ENCODE measurements at places on chromosomes 3 and 15.

- DNase-seq: no peak
These were observed 49.9 kb downstream of the CNTN3 start for GRCh38 chr3:74564560-74564959.

- DNase-seq: no peak
These were observed 481.4 kb upstream of the LMCD1 start for GRCh38 chr3:8020047-8020841.

DNA sequence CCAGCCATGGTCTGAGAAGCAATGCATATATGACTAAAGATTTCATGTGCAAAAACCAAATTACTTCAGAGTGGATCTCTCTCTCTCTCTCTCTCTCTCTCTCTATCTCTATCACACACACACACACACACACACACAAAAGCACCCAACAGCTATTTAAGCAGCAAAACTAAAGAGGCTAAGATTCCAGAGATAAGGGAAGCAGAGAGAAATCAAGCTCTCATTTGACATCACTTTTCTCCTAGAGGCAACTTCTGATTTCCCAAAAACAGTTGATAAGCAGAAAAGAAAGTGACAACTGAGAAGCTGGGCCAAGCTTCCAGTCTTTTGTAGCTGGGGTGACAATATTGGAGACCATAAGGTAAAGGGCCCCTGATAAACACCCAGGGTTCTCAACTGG lies 526.0 kb upstream of the NR2F2 start:
- no peak for DNase-seq

GRCh38 chr3:64957408-64958198 lies 269.8 kb upstream of the ADAMTS9 start:
- no peak for DNase-seq

DNA sequence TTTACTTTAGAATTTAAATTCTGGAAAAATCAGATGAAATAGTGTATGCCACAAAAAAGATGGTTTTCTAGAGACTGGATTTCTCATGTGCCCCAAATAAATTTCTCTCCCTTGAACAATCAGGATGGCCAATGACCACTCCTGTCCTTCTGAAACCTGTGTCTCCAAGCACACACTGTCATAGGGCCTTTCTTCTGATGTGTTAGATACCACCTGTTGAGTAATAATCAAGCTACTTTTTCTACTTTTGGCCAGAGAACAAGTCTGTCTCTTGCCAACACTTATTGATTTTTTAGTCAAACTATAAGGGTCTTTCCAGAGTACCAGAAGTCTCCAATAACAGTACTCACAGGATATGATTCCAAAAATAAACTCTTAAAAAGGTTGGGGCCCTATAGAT lies 16.1 kb upstream of the TFG start:
- no peak for DNase-seq

- no peak for DNase-seq
These were observed 31.9 kb downstream of the C2CD4B start for GRCh38 chr15:62133141-62133540.

GRCh38 chr15:33154351-33155166 lies 40.0 kb downstream of the FMN1 start:
- no peak for DNase-seq

GRCh38 chr3:76405196-76405595 lies 619.8 kb upstream of the ZNF717 start:
- no peak for DNase-seq

DNA sequence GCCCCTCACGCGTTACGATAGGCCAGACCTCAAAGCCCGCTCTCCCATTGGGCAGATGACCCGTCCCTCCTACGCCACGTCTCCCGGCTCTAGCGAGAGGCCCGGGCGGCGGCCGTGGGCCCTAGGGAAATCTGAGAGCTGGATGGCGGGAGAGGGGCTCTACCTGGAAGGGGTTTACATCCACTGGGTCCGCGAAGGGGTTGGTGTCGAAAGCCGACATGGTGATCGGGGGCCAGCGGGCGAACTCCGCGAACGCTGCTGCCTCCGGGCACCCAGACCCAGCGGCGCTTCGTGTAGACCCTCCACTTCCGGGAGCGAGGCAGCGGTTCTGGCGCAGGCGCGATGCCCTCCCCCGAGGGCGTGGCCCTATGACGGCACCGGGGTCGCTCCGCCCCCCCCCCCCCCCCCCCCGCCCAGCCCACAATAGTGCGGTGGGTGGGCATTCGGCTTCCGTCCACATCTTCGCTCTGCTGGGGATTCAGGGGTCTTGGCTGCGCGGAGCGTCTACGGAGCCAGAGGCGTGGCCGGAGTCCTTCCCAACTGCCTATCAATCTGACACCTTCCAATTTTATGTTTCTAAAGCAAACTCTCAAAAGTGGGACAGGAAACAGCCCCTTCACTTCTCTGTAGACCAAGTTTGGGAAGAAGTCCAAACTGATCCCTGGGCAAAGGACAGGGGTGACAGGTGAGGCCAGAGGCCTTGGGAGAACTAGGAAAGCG lies at the start of gene SCAMP2:
SCAMP2 (minus strand) TSS at position 330 of the 720 bp plus-strand sequence; CDS start at position 220, 110 bp downstream.
- DNase-seq: peak; percentile 84

DNA sequence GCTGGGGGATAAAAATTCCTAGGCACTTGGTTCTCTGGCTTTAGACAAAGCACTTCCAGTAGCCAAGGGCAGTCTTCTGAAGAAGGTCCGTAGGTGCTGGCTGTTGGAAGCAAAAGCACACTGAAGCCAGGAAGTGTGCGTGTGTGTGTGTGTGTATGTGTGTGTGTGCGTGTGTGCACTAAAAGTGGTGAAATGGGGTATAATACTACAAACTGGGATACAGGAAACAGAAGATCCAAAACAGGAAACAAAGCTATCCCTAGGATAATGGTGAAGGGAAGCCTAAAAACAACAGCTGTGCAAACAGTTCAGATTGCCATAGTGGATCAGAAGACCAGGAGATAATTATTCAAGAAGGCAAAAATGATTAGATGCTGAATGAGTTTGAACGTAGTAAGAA lies 103.4 kb downstream of the IL20RB start:
- DNase-seq: peak; percentile 10

DNA sequence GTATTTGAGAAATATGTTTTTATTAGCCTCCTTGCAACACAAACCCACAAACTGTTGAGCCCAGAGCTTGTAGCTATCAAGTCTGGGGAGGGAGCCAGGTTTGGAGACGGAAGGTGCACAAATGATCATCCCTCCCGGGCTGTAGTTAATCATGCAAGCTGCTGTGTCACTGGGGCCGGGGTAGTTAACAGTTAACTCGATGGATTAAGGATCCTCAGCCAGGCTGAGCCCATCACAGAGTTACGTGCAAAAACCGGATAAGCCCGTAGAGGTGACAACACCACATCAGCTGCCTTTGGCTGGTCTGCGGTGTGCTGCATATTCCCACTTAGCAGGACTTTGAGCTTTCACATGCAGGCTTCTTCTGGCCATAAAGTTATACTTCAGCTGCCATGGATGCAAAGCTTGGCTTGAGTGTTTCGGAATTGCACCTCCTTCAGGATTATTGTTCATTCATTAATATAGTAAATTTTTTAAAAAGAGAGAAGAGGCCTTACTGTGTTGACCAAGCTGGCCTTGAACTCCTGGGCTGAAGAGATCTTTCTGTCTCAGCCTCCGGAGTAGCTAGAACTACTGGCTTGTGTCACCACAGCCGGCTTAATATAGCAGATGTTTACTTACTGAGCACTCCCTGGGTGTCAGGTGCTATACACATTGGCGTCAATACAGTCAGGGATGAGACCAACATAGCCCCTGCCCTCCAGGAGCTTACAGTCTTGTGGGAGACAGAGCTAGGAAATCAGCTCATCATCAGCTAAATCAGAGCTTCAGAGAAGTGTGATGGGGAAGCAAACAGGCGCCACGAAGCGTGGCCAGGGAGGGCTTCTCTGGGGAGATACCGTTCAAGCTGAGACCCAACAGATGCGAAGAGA lies 226.8 kb upstream of the BHLHE40 start:
- DNase-seq: no peak

- no peak for DNase-seq
These were observed 82.2 kb downstream of the CPN2 start for GRCh38 chr3:194268654-194269512.

- DNase-seq: no peak
These were observed 156.9 kb downstream of the ZNF621 start for GRCh38 chr3:40681658-40682055.

DNA sequence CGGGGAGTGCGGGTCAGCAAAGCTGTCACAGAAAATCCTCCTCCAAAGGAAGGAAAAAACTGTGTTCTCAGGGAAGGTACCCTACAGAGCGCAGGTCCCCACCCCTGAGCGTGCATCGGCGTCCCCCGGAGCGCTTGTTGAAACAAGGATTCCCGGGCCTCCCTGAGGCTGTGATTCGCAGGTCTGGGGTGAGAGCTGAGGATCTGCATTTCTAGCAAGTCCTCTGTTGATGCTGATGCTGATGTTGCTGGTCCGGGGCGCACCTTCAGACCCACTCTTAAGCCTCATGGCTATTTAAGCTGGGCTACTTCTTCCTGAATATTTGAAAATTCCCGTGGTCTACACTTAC lies 226.2 kb upstream of the IGF1R start:
- no peak for DNase-seq

DNA sequence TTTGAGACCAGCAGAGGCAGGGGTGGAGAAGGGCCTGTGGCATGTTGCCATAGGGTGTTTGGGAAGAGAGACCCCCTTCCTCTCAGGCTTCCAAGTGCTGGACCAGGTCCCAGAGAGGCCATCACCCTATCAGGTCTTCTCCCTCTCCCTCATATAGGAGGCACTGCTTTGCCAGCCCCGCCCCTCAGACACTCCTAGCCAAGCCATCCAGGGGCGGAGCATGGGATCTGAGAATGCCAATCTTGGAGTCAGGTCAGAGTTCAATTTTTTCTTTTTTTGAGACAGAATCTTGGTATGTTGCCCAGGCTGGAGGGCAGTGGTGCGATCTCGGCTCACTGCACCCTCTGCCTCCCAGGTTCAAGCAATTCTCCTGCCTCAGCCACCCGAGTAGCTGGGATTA lies 32.7 kb downstream of the CRABP1 start:
- DNase-seq: no peak

- DNase-seq: no peak
These were observed 294.8 kb downstream of the MCTP2 start for GRCh38 chr15:94526071-94526689.

- DNase-seq: no peak
These were observed 220.9 kb upstream of the SUCLG2 start for GRCh38 chr3:67875338-67875737.

DNA sequence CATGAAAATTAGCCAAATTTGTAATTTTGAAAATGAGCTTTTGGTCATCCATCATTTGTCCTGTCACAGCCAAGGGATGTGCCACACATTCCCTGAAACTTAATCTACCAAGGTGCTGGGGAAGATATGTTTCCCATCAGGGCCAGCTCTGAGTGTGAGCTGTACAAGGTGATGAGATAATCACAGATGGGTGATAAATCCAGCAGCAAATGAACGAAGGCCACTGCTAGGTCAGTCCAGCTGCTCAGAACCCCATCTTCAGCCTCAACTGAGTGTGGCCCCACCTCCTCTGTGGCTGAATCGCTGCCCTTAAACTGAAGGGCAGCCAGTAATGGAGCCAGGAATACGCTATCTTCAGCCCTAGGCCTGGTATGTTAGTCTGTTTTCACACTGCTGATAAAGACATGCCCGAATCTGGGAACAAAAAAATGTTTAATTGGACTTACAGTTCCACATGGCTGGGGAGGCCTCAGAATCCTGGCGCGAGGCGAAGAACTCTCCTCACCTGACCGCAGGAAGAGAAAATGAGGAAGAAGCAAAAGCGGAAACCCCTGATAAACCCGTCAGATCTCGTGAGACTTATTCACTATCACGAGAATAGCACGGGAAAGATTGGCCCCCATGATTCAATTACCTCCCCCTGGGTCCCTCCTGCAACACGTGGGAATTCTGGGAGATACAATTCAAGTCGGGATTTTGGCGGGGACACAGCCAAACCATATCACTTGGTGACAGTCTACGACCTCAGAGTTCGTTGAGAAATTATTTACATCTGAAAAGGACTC lies 553.0 kb downstream of the NTRK3 start:
- no peak for DNase-seq

DNA sequence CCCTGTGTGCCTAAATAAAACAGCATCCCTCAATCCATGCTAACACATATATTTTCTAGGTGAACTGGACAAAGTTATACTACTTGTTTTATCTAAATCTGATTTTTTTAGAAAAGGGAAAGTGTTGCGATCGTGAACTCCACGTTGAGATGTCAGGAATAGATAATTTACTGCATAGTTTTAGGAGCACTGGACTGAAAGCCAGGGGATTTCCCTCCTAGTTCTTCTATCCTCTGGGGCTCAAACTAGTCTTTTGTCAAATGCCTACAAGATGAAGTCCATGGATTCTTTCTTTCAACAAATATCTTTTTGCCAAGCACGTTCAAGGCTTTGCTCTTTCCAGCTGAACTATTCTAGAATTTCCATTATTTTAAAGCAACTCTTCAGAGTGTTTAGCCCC lies 617 bp upstream of the HPS3 start:
- no peak for DNase-seq

DNA sequence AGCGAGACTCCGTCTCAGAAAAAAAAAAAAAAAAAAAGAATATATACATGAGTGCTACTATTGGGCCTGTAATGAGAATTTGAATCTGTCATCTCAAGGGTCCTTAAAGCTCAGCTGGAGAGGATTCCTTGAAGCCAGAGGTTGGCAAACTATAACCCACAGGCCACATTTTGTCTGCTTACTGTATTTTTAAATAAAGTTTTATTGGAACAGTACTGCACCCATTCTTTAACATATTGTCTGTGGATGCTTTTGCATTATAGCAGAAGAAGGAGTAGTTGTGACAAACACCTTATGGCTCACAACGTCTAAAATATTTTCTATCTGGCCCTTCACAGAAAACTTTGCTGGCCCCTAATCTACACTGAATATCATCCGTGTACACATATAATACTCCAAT lies 60.7 kb downstream of the SGO1 start:
- no peak for DNase-seq
